ENCODE measurements at places on chromosomes 7 and 10.
A peak's percentile ranks its signal among the peaks of the same experiment; 100 is the strongest.

DNA sequence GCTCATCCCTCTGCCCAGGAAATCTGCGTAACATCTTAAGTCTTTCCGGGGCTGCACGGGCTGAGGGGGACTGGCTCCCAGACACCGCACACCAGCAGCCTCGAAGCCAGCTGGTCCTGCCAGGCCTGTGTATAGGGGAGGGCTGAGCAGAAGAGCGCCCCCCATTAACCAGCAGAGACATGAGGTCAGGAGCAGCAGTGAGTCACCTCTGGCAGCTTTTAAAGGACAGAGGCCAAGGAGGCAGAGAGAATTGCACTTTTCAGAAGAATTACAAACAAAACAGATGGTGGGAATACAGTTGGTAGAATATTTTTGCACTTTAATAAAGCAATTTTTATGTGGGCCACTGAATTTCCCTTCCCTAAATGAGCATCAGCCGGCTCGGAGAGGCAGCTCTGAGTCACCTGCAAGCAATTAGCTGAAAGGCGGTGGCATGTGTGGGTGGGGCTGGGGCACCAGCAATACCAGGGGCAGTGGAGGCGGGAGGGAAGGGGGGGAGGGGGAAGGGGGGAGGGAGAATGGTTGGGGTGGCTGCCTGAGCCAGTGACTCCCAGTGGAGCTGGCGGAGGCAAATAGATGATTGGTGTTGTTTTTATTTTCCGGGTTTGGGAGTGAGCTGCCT lies 39.1 kb downstream of the GOLGA7B start:
- DNase-seq: no peak

GRCh38 chr7:40311307-40311706 lies 176.5 kb downstream of the SUGCT start:
- no peak for DNase-seq

GRCh38 chr10:84933402-84933801 lies 605.0 kb downstream of the CCSER2 start:
- no peak for DNase-seq

- no peak for DNase-seq
Observed at GRCh38 chr7:50664461-50664922, 99.3 kb upstream of the DDC start.

DNA sequence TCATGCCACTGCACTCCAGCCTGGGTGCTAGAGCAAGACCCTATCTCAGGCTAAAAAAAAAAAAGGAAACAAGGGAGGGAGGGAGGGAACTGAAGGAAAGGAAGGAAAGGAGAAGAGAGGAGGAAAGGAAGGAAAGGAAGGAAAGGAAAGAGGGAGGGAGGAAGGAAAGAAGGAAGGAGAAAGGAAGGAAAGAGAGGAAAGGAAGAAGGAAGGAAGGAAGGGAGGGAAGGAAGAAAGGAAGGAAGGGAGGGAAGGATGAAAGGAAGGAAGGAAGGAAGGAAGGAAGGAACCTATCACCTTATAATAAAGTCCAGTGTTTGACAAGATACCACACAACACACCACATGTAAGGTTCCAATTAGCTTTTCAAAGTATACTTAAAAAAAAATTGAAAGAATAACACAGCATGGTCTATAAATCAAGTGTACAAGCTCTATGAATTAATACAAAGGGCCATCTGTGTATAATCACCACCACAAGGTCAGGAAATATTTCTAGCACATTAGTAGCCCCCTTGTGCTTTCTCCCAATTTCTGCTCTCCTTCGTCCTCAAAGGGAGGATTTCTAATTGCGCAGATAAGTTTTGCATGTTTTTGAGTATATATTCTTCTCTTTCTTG lies 26.4 kb downstream of the RNF216 start:
- DNase-seq: no peak

DNA sequence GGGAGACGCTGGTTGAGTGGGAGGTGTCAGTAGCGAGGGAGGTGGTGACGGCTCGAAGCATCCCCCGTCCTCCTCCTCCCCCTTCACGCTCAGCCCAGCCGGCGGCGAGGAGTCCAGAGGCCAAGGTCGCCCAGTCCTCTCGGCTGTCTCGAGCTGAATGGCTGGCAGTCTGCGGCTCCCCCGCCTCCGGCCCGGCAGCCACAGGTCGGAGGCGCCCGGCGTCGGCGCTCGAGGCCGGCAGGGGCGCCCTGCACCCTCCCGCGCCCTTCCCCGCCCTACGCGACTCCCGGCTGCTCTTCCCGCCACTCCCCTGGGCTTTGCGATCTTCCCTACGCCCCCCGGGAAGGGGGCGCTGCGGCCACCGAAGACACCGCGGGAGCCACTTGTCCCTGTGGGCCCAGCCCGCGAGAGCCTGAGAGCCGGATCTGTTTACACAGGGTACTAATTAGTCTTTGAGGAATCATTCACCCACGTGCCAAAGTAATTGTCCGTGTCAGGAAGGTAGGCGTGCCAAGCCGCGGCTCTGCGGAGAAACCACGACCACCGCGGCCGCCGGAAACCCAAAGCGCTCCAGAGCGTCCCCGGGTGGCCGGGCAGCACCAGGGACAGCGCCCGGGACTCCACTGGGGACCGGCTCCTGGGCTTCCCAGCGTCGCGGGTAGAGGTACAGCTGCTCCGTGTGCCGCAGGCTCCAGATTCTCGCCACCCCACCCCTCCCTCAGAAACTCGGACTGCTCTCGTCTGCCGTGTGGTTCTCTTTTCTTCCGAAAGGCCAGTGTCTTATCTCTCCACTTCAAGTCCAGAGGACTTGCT lies at the start of gene NXPH1:
Gene NXPH1 (plus strand): TSS at position 133 of the 813 bp plus-strand sequence.
- DNase-seq: no peak

DNA sequence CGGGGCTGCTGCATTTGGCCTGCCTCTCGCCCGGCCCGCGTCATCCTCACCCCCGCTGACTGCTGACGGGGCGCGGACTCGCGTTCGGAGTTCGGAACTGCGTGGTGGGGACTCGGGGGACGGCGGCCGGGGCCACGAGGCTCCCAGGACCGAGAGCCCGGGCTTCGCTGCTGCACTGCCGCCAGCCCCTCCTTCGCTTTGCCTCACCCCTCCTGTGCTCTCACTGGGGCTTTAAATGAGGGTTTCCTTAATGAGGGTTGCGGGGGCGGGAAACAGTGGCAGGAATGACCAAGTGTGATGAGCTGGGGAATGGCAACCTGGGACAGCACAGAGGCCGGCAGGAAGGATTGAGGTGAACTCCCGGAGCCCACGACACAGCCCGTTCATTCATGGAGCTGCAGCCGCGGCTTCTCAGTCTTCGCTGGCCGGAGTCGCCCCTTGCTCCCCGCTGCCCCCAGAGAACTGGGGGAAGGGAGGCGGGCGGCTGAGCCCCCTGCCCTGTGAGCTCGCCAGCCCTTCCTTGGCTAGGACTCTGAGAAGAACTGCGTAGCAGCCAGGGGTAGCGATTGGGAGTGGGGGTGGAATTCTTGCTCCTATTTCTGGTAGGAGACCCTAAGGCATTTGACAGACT lies 1.5 kb upstream of the LRRC4 start:
- no peak for DNase-seq

GRCh38 chr7:32167256-32167655 lies 97.0 kb upstream of the PDE1C start:
- DNase-seq: no peak

DNA sequence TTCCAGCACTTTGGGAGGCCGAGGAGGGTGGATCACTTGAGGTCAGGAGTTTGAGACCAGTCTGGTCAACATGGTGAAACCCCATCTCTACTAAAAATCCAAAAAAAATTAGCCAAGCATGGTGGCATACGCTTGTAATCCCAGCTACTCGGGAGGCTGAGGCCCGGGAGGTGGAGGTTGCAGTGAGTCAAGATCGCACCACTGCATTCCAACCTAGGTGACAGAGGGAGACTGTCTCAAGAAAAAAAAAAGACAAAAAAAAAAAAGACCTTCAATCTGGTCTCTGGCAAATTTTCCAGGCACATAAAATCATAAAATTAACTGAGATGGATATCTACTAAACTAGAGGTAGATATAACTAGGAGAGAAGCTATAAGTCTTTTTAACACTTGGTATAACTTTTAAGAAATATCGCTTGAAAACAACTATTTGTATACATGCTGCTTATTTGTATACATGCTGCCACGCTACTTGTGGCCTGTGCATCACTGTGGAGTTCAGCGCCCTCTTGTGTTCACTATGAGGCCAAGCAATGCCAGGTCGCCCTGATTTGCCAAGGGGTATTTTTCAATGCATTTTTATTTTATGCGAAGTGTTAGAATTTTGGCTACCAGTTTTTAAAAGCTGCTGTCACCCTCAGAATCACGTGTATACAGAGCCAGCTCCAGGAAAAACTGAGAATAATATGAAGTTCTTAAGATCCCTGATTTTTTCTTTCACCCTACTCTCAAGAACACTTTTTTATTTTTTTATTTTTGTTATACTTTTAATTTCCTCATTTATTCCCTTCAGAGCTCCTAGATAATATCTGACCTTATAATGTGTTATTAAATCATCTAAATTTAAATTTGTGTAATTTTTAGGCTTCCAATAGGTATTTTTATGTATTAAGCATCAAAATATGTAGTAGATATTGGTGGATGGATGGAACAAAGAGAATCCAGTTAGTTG lies 26.7 kb downstream of the CYCS start:
- peak; percentile 5 for DNase-seq

DNA sequence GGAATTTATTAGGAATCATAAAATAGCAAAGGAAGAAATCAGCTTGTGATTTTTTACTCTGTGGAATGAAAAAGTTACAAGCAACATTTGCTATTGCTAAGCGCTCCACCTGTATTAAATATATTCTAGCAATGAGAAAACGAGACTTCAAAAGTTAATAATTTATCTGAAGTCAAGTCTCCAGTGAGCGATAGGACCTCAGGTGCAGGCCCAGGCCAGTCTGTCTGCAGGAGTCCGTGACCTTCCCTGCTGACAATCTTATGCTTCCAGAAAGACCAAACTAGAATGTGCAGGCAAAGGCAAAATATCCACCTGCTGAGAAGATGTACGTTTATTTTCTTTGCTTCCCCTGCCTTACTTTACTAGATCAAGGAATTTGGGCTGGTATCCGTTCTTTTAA lies 22.7 kb downstream of the MRC1 start:
- DNase-seq: no peak
